AG04450 (cell line): ENCODE measurements at places on chromosomes 7 and 10.
A peak's percentile ranks its signal among the peaks of the same experiment; 100 is the strongest.

DNA sequence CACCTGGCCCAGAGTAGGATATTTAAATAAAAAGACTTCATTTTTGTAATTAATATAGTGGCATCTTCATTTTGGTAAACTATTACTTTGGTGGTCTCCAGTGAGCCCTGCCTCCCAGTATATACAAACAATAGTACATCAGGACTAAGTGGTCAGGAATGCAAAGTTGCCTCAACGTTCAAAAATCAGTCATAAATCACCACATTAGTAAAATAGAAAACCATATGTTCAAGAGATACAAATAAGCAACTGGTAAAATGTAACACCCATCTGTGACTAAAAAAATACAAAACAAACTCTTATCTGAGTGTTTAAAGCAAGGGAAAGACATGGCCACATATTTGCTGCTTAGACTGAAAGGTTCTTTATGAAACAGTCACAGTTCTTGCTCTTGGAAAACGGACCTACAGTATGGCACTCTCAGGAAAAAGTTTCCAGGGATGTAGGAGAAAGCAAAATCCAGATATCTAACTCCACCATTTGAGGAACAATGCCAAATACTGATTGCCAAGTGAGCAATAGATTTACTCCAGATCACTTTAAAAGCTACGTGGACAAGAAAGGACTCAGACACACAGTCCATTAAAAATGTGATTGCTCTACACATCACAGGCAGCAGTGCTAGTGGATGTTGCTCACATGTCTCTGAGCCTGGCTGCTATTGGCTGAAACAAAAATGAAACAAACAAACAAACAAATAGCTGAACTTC lies 15.1 kb upstream of the RHOBTB1 start:
- no peak for DNase-seq

GRCh38 chr10:62001898-62002297 lies 100.4 kb downstream of the ARID5B start:
- no peak for DNase-seq

GRCh38 chr7:70655694-70656093 lies 476.2 kb upstream of the GALNT17 start:
- DNase-seq, result no peak

- DNase-seq, result peak; percentile 13
Measured at GRCh38 chr10:61733358-61733940, 70.7 kb downstream of the CABCOCO1 start.
